ENCODE measurements at places on chromosomes 1 and 21.

DNA sequence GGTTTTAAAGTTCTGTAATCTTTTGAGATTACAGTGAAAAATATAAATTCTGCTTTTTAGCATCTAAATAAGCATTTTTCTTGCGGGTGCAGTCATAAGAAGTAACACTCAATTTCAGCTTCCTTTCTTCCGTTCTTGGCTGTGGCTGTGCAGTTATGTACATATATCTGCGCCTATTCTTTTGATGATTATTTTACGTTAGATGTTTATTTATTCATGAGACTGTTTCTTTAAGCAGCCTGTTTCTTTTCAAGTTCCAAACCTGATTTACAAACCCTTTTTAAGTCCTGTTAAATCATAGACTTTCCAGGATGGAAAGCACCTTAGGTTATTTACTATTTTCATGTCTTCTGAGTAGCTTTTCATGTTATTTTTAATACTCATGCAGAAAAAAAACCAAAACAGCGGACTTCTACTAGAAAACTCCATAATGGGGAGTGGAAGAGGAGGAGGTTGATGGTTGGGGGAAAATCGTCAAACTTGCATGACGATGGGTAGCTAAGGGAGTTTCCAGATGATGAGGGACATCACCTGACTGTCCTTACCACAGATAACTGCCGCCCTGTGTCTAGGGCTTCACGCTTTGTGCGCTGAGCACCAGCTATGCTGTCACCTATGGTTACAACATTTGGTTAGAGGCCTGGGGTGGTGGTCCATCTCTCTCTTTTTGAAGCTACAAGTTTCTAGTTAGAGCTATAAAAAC, 2.6 kb downstream of the PRDM2 start:
- no peak for DNase-seq

GRCh38 chr1:150961756-150962155, 12.9 kb downstream of the CERS2 start:
- DNase-seq: no peak

- no peak for DNase-seq
Measured at GRCh38 chr21:35791541-35792325, 268.6 kb downstream of the SETD4 start.

- no peak for DNase-seq
Measured at GRCh38 chr1:182113879-182114626, 52.5 kb upstream of the ZNF648 start.

GRCh38 chr1:178271471-178271870, 177.6 kb downstream of the RASAL2 start:
- no peak for DNase-seq

DNA sequence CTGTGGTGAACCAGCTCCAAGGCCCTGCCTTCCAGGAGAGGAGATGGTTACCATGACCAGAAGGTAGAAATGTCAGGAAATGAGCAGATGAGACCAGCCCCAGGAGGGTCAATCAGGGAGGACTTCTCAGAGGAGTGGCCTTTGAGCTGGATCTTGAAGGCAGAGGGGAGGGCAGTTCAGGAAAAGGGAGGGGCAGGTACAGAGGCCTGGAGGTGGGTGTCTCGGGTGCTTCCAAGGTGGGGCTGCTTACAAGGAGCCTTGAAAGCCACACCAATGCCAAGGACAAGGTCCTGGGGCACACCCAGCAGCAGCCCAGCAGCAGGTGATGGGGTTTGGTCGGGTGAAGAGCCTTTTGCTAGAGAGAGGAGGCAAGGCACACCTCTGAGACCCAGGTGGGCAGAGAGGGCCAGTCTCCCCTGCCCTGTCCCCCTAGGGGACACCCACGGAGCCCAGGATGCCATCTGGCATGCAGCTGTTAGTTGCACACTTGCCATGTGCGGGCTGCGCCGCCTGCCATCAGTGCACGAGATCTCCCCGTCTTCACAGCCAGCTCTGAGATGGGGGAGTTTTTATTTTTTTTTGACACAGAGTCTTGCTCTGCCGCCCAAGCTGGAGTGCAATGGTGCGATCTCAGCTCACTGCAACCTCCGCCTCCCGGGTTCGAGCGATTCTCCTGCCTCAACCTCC, 18.5 kb downstream of the SLC66A1 start:
- no peak for DNase-seq

- no peak for DNase-seq
Measured at GRCh38 chr1:168531615-168532345, 12.0 kb downstream of the XCL2 start.

GRCh38 chr1:159838715-159839114, 12.0 kb downstream of the SLAMF8 start:
- no peak for DNase-seq

DNA sequence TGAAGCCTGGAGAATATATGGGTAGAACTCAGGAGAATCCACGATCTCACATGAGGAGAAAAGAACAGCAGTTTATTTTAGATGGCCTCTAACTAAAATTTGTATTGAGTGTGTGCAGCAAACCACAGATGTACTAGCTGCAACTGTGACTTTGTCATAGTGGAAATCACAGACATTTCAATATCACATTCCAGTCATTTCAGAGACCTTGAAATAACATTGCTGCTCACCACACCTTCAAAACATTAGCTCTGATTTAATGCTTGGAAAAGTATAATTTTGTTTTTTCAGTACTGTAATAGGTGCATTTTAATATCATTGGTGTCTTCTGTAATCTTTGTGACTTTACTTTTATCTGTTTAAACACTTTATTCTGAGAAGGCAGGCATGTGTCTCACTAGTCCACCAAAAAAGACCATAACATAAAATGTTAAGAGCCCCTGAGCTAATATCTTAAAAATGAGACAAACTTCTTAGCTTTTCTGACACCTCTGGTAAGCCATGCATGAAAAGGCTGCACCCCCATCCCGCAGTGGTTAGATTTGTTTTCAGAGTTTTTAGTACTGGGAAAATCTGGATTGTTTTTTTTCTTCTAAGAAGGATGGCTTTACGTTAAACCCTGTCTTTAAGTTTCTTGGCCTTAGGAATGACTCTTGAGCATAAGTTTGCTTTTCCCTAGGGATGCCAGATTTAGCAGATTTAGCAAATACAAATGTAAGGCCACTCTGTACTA, 30.1 kb downstream of the KCNJ15 start:
- DNase-seq: no peak

GRCh38 chr1:42420911-42421585, 34.8 kb downstream of the ZMYND12 start:
- no peak for DNase-seq

- DNase-seq: no peak
Measured at GRCh38 chr1:197519741-197520334, 251.8 kb downstream of the CRB1 start.

- DNase-seq: no peak
Measured at GRCh38 chr1:67339623-67340343, 32.1 kb downstream of the IL12RB2 start.

DNA sequence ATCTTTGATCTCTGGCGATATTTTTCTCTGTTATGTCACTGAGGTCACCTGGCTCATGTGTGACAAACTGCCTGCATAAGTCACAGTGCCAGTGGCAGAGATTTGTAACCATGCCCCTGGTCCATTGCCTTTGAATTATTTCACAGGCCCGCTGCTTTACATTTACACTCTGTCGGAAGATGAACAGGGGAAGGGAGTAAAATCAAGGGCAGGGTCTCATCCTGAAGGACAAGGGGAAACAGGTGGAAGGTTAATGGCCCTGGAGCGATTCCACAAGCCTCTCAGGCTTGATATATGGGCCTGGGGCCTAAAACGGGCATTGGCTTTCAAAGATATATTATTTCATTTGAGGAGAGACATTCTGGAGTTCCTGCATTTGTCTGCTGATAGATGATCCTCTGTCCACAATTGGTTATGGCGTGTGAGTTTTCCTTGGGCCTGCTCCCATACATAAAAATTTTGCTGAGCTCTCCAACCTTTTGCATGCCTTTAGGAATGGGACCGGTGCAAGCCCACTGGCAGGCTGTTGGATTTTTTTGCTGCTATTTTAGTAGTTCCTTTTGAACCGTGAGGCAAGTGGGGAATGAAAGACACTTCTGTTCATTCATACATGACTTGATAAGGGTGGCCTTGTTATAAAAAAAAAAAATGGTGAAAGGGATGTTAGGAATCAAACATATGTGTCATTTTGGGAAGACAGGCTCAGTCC, 51.9 kb downstream of the NR5A2 start:
- no peak for DNase-seq

DNA sequence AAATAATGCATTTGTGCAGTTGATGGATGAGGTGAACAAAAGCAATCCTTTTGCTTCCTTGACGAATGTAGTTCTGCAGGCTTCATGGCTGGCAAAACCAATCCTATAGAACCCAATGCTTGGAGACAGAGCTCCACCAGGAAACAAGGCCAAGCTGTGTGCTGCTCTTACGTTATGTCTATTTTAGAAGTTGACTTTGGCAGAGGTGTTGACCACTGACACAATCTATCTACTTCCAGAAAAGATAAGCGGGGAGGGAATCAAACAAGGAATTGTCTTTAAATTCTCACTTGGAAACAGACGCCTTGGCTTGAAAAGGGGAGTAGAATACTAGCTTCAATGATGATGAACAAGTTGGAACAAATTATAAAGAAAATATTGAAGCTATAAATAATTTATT, 211.2 kb downstream of the SETD4 start:
- no peak for DNase-seq

DNA sequence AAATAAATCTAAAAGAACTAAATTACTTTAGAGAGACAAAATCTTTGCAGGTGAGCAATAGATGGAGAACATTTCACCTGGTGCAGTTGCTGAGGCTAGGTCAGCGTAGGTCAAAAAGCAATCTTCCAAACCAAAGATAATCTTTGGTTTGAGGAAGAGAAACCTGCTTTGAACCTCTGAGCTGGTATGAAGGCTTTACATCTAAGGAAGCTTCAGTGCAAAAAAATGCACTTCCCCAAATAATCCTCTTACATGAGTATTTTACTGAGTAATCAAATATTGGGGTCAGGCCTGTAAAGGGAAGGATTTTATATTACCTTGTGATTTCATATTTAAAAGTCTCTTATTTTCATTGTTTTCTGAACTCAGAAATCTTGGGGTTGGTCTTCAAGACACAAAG, 223.6 kb downstream of the SRGAP2C start:
- DNase-seq: no peak

DNA sequence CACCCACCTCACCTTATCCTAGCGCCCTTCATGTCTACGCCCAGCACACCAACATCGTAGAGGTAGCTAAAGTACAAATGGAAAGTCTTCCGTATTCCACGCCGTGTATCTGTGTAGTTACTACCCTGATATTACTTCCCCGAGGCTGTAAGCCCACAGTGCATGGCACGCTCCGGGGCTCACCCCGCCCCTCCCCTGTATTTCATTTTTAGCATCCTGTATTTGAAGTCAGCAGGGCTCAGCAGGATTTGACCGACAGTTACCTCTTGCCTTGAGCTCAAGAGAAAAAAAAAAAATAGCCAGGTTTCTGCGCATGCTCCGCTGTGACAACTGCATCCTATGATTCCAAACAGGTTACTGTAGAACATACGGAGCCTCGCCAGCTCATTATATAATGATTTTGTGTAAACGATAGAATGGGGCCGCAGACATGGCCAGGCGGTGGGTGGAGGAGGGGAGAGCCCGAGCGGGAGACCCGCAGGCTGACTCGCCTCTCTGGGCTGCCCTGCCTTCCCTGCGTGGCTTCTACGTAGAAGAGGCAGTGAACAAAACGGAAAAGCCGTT, 1.3 kb downstream of the ABCG1 start:
- DNase-seq: no peak

DNA sequence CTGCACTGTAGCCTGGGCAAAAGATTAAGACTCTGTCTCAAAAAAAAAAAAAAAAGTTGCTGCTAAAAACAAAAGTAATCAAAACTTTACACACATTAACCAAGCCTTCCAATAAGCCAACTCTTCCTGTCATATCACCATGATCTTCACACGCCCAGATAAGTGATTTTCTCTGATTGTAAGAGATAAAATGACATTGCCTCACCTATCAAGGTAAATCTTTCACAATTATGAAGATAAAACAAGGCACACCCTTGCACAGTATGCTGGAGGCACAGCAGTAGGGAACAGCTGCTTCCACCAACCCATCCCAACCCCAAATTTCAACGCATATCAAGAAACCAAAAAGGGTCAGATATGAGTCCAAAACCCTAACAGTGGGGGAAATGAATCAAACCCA, 8.8 kb upstream of the TIAM1 start:
- no peak for DNase-seq

GRCh38 chr1:50453266-50453665, 30.0 kb upstream of the DMRTA2 start:
- DNase-seq: no peak

DNA sequence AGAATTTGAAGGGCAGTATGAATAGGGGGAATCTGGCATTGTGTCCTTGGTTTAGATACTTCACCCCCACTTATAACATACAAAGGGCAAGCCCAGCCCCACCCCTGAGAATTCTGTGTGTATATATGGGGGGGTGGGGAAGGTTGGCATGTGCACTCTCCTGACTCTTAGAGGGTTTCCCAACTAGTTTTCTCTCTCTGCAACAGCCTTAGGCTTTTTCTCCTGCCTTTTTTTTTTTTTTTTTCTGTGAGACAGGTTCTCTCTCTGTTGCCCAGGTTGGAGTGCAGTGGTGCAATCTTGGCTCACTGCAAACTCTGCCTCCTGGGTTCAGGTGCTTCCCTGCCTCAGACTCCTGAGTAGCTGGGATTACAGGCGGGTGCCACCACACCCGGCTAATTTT, 2.9 kb upstream of the ZBED6 start:
- no peak for DNase-seq

DNA sequence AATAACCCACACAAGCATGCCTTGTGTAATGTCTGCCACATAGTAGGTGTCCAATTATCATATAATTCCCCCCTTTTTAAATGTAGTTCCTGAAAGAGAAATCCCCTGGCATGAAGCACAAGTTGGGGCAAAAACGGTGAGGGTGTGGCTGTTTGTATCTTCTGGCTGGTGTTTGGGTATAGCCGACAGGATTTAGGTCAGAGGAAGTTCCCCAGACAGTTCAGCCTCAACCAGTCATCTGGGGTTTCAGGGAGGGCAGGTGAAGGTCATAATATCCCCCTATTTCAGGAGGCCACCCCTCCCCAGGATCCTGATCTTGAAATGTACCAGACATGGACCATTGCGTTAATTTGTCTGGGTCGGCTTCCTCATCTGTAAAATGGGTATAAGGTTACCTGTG, 29.1 kb upstream of the JUN start:
- DNase-seq: no peak
